NT2/D1 (cell line): ENCODE measurements at places on chromosomes 2 and 18.

- peak; percentile 73 for DNase-seq
These were observed 121.0 kb downstream of the GYPC start for GRCh38 chr2:126776692-126777619.

GRCh38 chr2:134149904-134150303, 104.0 kb upstream of the MGAT5 start:
- no peak for DNase-seq

GRCh38 chr2:105085525-105085924, 47.7 kb downstream of the MRPS9 start:
- DNase-seq = no peak

- DNase-seq = no peak
These were observed 28.2 kb upstream of the STAT4 start for GRCh38 chr2:191178806-191179514.

- DNase-seq = no peak
These were observed 51.9 kb downstream of the TSHZ1 start for GRCh38 chr18:75262511-75262910.

DNA sequence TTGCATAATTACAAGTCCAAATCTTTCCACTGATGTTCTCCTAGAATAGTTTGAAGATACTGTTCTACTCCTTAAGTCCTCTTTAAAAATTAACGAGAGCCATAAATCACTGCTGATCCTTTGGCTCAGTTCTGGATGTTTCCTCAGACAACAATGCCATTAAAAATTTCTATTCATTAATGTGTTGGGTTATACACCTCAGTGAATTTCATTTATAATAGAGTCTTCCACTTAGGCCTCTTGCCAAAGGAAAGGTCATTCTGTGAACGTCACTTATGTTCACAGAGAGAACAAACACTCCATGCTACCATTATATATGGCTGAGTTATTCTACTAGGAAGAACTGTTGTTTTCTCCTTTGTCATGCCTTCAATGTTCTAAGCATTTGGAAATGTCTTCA, 1472.3 kb upstream of the CELF4 start:
- DNase-seq = no peak

- no peak for DNase-seq
These were observed 111.1 kb upstream of the SPOPL start for GRCh38 chr2:138390316-138390945.

DNA sequence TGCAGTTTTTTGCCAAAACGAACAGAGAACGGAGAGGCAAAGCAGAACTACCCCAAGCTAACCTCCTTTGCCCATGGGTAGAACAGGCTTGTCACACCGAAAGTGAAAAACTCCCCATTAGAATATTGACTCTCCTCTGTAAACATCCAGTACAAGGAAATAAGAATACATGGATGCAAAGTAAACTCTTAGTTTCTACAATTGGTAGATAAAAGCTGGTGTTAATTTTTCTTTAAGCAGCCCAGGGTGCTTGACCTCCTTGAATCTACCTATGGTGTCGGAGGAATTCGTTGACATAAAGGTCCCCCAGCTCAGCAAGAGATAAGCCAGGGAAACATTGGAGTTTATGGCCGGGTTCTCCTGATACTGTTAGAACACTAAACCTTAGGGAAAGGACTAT, 48.4 kb upstream of the DSG1 start:
- DNase-seq = no peak

- DNase-seq = no peak
These were observed 56.5 kb upstream of the COL5A2 start for GRCh38 chr2:189236066-189236465.

DNA sequence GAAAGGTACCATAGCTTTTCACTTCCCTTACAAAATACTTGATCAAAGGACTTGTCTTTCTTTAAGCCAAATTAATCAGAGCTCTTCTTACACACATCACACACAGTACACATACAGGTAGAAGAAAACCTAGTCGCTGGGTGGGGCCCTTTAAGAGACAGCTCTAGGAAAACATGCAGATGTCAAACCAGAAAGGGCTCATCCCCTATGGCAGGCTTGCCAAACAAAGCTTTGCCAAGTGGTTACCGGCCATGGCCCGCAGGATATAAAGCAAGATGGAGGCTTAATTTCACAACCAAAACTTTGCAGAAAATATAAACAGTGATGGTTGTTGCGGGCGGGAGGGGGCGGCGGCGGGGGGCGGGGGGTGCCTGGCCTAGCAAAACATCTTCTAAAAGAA, 2156.0 kb upstream of the PIK3C3 start:
- DNase-seq = no peak

DNA sequence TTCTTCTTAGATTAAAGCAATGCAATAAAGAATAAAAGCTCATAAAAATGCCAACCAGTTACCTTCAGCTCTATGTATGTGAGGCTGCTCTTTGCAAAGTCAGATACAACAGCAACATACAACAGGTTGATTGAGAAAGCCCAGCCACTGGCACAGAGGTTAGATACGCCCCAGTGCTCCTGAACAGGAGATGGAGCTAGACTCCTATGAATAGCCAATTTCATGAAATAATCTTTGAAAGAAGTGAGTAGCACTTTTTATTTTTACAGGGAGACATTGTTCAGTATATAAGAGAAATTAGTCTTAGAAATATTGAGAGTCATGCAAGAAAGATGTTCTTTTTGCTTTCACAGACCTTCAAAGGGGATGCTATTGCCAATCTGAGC, 362.4 kb upstream of the MEX3C start:
- no peak for DNase-seq

DNA sequence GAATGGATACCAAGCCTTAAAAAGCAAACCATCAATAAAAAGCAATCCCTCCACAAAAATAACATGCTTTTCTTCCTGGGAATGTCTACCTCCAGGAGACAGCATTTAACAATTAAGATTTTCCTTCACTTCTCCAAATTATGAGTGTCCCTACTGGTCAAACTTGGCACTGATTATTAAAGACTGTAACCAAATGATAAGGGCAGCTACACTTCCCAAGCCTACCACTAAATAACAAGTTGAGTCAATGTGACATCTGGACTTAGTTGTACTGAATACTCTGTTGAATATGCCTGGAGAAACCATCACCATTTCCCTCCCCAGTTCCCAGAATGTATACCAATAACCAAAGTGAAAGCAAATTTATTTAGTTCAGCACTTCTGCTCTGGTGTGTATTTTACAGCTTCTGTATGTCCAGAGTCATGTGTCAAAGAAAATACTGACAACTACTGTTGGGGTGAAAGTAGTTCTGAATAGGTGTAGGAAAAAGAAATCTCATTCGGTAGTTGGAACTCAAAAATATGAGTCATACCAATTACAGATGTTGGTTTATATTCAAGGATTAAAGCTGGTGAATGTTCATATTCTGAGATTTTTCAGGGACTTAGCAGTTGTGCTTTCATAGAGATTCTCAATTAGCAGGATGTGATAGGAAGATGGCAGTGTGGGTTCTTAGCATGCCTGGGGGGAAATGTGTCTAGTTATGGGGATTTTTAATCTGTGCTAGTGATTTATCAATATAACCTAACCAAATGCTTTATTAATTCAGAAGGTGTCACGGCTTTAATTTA, 1291.6 kb upstream of the GYPC start:
- DNase-seq = no peak

DNA sequence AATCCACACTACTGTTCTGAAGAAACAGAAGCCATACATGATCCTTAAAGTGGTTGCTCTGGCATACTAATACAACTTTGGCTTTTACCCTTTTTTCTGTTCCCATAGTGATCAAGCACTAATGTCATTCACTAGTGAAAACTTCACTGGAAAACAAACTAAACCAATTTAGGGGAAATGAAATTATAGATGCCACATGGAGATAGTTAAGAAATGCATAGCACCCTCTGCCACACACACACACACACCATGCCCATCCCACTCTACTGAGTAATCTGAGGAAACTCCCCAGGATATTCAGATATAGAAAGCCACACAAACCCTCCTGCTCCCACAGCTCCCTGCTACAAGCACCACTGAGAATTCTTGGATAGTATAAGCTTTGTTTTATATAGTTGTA, 39.1 kb downstream of the SLC3A1 start:
- DNase-seq = no peak

GRCh38 chr2:60553495-60554073, at the start of gene BCL11A:
BCL11A (minus strand) TSS chr2:60553654; CDS start chr2:60553270, 384 bp downstream.
- DNase-seq = peak; percentile 92

DNA sequence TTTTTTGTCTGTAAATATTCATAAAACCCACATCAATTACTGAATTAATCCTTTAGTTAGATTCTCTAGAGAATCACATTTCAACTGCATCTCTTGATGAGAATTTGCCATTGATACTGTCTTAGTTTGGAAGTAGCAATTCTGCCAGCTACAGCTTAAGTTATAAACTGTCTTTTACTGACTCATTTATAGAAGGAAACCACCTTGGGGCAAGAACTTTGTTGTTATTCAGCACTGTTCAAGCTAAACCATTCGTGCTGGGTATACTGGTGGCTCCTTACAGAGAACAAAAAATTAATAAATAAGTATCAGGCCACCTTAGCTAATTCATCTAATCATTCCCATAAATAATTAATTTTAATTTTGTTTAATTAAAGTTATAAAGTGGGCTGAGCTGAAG, 1082.6 kb upstream of the CELF4 start:
- DNase-seq = no peak

GRCh38 chr2:208648368-208648767, 241.8 kb downstream of the PTH2R start:
- DNase-seq = no peak

DNA sequence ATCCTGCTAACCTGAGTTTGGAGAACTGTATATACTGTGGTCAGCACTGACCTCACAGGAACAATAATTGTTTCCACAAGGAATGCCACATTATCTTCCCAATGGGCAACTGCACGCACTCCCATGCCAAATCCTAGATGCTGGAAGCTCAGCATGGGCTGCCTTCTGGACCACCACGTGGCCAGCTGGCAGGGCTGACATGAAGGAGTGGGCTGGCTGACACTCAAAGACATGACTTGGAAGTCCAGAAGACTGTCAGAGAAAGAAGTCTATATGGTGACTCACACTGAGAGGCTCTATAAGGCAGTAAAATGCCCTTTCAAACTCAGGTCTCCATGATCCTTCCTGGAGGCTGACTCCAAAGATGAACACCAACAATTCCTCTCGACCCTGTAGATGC, 98.4 kb upstream of the RNF152 start:
- DNase-seq = no peak

GRCh38 chr2:59594671-59595222, 958.7 kb downstream of the BCL11A start:
- no peak for DNase-seq

- DNase-seq = no peak
These were observed 35.8 kb downstream of the PUM2 start for GRCh38 chr2:20314562-20315501.

DNA sequence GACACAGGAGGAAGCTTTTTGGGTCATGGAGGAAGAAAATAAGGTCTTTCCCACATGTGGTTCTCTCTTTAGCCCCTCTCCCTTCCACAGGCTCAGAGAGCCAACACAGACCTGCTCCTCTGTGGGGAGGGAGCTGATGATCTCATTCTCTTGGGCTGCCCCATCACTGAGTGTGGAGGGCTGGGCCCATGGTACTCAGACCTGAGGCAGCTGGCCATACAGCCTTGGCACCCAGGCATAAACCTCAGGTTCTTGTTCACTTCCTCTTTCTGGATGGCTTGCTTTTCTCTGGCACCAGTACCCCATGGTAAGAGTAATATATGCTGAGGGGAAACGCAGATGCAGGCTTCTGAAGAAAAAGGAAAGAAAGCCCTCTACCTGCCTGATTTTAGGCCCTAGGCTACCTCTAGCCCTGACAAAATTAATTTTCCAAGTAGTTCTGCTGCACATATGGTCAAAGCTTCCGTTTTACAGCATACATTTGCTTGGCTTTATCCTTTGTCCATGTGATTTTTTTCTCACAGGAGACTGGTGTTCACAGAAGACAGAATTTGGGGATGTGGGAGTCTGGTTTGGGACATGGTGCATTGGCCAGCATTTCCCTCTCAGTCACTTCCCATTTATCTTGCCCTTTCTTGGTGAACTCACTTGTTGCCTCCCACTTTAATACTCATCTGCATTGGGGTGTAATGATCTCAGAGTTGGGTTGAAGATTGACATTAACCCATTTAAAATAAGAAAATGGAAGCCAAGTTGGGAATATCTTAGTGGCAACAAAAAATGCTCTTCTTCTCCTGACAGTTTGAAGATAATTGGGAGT, 11.1 kb downstream of the DHRS9 start:
- DNase-seq = no peak

DNA sequence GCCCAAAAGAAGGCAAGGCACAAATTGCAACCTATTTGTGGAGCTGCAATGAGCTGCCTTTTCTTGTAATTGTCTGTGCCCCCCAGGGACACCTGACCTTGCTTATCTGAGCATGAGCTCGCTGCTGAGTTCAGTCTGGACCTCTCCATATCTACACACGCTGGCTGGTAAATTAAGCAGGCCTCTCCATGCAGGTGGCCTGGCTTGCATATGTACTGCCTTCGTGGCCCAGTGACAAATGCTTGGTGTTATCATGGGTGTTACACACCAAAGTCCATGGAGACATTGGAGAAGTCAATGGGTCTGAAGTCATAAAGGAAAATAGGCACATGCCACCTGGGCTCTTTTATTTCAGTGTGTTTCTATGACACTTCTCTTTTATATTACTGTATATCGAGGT, 121.2 kb downstream of the IRS1 start:
- DNase-seq = no peak

DNA sequence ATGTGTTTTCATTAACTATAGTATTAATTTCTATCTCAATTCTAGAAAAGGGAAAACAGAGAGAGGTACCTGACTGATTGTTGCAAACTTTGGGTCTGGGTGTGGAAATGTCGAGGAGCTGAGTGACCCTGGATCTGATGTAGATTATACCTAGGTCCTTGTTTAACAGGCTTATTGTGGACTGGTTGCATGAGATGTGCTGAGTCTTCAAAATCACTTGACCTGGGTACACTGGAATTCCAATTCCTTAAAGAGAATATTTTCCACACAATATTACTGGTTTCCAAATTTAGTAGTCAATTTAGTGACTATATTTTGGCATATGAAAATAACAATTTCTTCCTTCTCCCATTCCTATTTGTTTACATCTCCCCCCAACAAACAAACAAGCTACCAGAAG, 13.6 kb downstream of the DUSP11 start:
- no peak for DNase-seq

- DNase-seq = no peak
These were observed 261.6 kb upstream of the SPOPL start for GRCh38 chr2:138239902-138240491.

GRCh38 chr2:218691234-218691633, 19.3 kb downstream of the STK36 start:
- DNase-seq = no peak
